ENCODE measurements at places on chromosomes 16 and 17.

- no peak for DNase-seq
Measured at GRCh38 chr17:6546069-6546718, 10.2 kb downstream of the PITPNM3 start.

- DNase-seq, result no peak
Measured at GRCh38 chr17:44444735-44445105, 55.3 kb upstream of the ITGA2B start.

DNA sequence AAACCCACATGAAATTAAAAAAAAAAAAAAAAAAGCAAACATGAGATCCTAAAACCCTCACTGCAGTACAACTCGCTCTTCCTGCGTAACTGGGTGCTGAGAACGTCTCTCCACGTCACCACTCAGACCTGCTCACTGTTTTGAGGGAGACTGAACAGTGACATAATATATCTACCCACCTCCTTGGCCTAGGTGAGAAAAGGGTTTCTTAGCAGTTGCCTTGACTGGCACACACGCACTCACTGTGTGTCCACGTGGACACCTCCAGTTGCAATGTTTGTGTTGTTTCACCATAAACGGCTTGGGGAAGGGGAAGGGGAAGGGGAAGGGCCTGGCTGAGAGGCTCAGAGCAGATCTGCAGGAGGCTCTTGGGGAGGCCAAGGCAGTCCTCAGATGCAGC is 32.0 kb downstream of the FANCA start:
- no peak for DNase-seq

DNA sequence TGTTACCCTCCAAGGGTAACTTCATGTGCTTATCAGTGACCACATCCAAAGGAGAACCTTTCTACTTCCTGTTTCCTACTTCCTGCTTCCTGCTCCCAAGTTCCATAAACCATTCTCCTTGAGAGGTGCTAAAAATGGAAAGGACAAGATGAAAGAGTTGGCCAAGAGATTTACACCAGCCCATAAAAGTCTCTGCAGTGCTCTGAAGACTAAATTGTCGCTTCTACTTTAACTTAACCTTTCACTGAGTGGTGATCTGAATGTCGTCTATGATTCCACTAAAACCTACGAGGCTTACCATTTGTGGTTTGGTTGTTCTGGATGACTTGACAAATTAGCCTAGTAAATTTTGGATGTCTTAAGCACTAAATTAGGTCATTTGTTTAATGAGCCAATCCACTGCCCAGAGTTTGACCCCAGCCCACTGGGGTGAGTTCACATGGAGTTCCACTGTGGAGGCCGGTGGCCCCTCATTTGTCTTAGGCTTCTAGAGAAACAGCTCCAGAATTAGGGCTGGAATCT is 333.1 kb downstream of the FOXL1 start:
- no peak for DNase-seq

DNA sequence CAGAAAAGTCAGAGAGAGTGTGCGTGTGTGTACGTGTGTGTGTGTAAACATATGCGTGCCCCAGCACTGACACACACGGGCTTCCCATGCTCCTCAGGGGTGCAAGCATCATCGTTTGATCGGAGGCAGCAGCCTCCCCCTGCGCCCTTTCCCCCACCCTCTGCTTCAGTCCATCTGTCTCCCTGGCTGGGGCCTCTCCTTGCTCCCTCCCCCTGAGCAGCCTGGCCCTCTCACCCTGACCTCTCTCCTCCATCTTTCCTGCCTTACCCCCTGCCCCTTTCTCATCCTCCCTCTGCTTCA is 4.4 kb downstream of the STX1B start:
- DNase-seq, result no peak

GRCh38 chr17:63775420-63775819 is 1.4 kb downstream of the DDX42 start:
- DNase-seq, result no peak

- DNase-seq, result no peak
Measured at GRCh38 chr16:80175011-80175410, 365.8 kb upstream of the DYNLRB2 start.

GRCh38 chr17:5745111-5745813 is 161.0 kb upstream of the NLRP1 start:
- DNase-seq, result no peak

GRCh38 chr17:58032691-58033415 is 25.8 kb upstream of the SRSF1 start:
- no peak for DNase-seq

DNA sequence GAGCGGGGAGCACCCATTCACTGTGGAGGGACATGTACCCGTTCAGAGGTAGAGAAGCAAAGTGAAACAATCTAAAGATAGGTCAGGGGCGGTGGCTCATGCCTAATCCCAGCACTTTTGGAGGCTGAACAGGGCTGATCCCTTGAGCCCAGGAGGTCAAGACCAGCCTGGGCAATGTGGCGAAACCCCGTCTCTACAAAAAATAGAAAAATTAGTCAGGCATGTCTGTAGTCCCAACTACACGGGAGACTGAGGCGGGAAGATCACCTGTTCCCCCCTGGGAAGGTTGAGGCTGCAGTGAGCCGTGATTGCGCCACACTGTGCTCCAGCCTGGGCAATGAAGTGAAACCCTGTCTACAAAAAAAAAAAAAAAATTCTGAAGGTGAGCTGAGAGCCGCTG is 21.7 kb downstream of the MYL4 start:
- no peak for DNase-seq

- DNase-seq, result no peak
Measured at GRCh38 chr17:79410681-79411080, 200.2 kb downstream of the RBFOX3 start.

- DNase-seq, result no peak
Measured at GRCh38 chr17:79210638-79211037, 136.0 kb downstream of the ENGASE start.

DNA sequence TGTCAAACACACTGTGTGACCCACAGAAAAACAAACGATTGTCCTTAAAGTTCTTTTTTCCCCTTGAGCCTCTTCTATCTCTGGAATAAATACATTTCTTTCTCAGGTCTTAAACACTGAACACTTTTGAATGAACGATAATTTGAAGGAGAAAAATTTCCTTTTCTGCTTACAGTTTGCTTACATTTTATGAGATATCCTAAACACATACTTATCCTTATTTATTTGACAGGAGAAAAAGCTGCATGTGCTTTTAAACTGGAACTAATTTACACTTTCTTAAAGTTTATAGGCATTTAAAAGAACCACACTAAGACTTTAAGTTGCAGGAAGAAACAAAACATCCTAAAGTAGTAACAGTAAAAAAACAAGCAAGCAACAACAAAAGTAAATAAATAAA is 4.7 kb upstream of the IGF2BP1 start:
- DNase-seq, result no peak

GRCh38 chr17:41082626-41083025 is 1.3 kb upstream of the KRTAP4-7 start:
- no peak for DNase-seq

- DNase-seq, result peak; percentile 91
Measured at GRCh38 chr17:81119223-81120148, 45.8 kb upstream of the PVALEF start.

DNA sequence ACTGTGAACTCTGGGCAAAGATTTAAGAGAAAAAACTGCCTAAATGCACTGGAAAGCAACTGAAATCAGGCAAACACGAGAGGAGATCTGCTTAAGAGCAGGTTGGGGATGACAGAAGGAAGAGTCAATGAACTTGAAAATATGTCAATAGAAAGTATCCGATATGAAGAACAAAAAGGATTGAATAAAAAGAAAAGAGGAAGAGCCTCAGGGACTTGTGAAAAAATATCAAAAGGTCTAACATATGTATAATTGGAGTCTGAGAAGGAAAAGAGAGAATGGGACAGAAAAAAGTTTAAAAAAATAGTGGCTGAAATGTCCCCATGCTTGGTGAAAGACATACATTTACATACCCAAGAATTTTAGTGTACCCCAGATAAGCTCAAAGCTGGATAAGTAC is 195.5 kb downstream of the COPRS start:
- no peak for DNase-seq

GRCh38 chr17:2093349-2093748 is 38.4 kb downstream of the HIC1 start:
- no peak for DNase-seq

- DNase-seq, result peak; percentile 93
Measured at GRCh38 chr16:2205104-2205966, at the start of gene MLST8. MLST8 (plus strand) TSS chr16:2205454; CDS start chr16:2206086, 632 bp downstream.

GRCh38 chr17:71921796-71922195 is 199.0 kb upstream of the SOX9 start:
- DNase-seq, result no peak

DNA sequence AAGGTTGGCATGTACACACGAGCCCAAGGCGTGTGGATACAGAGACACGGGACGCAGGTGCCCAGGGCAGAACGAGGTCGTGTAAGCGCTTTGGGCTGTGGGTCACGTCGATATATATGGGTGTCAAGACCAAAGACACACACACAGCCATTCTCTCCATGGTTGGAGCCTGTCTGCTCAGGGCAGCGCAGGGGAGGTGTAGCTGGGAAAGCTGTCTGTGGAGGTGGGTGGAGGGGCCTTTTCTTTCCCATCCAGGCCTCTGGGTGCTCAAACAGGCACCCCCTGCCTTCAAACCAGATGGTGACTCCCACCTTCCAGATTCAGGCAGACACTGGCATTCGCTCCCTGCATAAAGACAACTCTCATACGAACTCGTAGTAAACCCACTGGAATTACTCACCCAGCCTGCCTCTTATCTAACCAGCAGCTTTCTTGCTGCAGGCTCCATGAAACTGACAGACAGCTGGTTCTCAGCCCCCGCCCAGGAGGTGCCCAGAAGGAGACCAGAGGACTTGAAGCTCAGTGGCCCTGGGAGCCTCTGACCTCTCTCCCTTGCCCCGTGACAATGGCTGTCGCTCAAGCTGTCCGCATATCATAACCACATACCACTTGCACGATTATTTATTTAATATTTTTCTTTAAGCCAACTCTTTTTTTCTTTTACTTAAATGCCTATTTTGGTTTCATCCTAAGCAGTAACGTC is 237.1 kb downstream of the KATNIP start:
- no peak for DNase-seq

GRCh38 chr16:57828272-57829161 is 26.2 kb upstream of the KIFC3 start:
- no peak for DNase-seq

DNA sequence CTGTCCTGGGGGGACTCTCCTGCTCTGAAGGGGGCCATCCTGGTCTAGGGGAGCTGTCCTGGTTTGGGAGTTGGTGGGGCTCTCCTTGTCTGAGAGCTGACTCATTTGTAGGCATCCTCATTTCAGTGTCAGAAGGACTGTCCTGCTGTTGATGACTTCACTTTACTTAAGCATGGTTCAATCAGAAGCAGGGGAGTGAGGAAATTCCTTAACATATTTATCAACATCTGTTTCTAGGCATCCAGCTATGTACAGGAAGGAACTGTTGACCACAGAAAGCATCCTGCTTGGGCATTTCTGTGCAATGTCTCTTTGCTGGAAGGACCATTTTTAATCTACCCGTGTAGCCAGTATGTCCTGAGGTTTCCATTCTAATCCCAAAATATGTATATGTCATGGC is 502.7 kb upstream of the HSBP1 start:
- no peak for DNase-seq

All from activated T-cell treated with anti-CD3 and anti-CD28 coated beads, Interleukin-2, amount 50 U/mL, for 48 hours (primary cell).